ENCODE measurements at places on chromosomes 2 and 18.
A peak's percentile ranks its signal among the peaks of the same experiment; 100 is the strongest.

- no peak for DNase-seq
Measured at GRCh38 chr2:195495351-195495750, 161.7 kb upstream of the SLC39A10 start.

DNA sequence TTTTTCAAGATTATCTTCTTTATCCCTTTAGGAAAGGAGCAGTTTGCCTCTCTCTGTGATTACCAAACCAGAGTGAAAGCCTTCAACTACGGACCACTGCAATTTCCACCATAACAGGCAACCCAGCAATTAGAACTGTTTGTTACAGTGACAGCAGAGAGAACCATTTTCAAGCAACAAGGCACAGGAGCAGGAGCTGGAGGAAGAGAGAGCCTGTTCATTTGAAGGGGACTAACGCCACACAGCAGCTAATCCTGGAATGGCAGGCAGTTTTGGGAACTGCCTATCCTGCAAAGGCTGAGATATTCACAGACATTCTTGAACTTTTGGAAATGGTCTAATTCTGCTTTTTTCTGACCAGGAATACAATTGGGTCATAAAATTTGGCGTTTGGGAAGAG lies 1541.9 kb upstream of the PIK3C3 start:
- no peak for DNase-seq

- no peak for DNase-seq
Measured at GRCh38 chr2:35220461-35220860, 1135.1 kb upstream of the CRIM1 start.

DNA sequence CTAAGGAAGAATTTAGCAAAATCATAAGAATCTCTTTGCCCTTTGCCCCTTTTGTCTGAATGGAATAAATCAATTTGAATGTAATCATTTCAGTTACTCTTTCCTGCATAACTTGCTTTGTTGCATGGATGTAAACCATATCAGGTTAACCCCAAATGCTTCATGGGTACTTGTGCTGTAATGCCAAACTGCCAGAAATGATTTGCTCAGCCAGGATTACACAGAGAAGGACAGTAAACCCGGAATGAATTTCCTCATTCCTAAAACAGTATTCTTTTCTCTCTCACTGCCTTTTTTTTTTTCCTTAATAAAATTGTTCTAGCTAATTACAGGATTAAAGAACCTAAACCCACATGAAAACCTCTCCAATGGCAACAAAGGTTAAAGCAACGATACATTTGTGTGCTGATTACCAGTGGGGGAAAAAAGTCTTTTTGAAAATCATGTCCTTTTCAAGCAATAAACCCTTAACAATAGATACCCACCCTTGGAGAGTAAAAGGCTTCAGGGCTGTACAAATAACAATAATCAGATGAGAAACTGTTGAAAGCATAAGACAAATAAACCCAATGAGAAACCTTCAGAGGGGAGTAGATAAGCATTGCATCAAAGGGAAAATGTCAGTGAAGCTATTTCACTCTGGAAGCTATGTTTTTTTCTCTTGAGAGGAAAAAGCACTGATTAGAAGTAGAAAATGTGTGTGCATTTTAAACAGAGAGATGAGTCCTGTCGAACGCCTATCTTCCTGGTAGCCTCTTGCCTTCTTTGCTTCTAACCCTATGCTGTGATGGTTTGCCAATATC lies 275.3 kb downstream of the CDH2 start:
- DNase-seq = no peak

GRCh38 chr2:136025057-136025973 lies 39.9 kb upstream of the DARS1 start:
- DNase-seq = peak; percentile 10

DNA sequence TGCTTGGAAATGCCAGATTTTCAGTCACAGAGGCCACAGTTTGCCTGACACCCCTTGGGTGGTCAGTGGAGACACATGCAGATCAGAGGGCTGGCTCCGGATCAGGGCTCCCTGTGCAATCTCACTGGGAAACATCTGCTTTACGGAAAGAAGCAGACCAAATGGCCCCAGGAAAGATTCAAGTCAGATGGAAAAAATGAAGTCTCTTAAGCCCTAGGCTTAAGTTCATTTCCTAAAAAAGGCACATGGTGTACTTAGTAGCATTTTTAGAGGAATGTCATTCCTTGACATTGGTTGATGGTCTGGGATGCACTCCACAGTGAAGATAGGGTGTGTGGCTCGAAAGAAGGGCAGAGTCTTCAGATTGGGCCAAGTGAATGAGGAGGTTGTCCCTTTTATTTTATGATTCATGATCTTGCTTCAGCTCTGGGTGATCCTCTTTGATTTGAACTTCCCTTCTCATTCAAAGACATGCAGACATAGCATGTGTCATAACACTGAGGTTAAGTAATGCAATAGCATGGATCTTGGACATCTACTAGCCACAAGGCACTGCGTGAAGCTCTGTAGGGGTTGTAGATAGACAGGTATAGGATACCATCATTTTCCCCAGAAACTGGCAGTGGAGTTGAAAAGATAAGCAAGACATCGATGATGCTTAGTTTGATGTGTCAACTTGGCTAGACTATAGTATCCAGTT lies 56.5 kb downstream of the KCNE4 start:
- no peak for DNase-seq
